Stimulated activated CD4-positive, alpha-beta T cell treated with anti-CD3 and anti-CD28 coated beads, TNF-alpha, amount 100 ng/mL, for 24 hours (primary cell): ENCODE measurements at places on chromosomes 7 and 10.

DNA sequence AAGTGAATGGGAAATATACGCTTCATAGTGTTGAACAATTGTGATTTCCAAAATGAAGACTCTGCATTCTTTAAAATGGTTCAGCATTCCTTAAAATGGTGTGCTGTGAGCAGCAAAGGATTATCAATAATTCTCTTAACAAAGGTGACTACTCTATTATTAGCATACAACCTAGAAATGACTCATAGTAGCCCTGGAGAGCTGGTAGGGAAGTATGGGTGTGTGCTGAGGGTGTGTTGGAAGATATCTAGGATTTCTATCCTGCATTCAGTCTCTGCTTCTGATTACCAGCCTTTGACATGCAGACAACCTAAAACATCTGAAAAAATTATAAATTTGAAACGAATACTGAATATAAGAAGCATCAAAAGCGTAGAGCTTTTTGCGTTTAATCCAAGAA, 72.5 kb downstream of the SEMA3D start:
- no peak for DNase-seq

GRCh38 chr10:82420001-82420400, 545.0 kb downstream of the NRG3 start:
- DNase-seq: no peak

DNA sequence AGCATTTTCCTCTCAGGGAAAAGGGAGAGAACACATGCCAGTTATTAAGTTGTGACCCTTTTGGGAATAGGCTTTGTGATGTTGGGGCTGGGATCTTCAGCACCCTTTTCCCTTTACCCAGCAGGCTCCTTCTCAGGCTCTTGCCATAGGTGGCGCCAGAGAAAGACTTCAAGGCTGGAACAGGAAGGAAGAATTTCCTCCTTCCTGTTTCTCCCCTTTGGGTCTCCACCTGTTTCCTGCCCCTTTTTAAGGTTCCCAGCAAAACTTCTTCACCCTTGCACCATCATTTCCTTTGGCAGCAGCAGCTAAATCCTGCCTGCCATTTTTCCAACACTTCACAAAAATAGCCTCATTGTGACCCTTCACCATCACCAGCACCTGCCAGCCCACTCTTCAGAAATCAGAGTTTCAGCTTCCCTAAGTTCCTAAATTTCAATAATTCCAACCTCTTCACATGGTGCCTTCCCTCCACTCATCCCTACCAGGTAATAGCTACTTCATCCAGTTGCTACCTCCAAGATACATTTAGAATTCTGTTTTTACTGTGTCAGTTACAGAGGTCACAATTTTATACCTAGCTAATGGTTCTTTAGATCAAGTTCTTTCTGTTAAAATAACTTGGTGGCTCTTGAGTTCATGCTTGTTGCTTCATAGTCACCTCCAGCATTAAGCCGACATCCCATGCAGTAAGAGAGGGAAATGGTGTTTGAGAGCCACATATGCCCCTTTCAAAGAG, 22.4 kb upstream of the FOXK1 start:
- no peak for DNase-seq

GRCh38 chr7:121172484-121172883, 156.3 kb upstream of the WNT16 start:
- no peak for DNase-seq

DNA sequence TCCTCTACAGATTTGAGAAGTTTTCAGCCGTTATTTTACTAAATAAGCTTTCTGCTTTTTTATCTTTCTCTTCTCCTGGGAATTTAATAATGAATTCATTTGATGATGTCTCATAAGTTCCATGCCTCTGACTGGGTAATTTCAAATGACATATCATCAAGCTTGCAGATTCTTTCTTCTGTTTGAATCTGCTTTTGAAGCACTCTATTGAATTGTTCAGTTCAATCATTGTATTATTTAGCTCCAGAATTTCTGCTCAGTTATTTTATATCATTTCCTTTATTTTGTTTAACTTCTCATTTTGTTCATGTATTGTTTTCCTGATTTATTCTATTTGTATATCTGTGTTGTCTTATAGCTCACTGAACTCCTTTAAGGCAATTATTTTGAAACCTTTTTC, 196.9 kb upstream of the CNTNAP2 start:
- DNase-seq: no peak

GRCh38 chr7:98956937-98957336, 78.6 kb downstream of the TRRAP start:
- DNase-seq: no peak

- no peak for DNase-seq
Measured at GRCh38 chr7:30468791-30469190, 9.8 kb downstream of the NOD1 start.

DNA sequence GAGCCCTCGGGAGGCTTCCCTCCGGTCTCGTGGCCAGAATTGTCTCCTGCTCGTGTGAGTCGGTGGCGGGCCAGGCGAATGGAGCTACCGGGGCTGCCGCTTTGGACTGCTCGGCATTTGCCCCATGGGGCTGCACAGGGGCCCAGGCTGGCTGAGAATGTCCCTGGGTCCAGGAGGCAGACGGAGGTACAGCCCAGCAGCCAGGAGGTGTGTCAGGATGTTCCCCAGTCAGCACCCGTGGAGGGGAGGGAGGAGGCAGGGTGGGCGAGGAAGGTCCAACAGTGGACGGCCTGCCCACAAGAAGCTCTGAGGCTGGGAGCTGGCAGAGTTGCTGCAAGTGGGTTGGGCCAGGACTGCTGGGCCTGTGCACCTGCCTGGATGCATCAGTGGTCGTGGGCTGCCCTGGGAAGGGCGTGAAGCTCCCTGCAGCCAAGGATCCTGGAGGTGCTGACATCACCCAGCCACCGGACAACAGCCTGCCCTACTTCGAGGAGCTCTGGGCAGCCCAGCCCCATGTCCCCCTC, 46.4 kb downstream of the PDGFA start:
- DNase-seq: no peak

DNA sequence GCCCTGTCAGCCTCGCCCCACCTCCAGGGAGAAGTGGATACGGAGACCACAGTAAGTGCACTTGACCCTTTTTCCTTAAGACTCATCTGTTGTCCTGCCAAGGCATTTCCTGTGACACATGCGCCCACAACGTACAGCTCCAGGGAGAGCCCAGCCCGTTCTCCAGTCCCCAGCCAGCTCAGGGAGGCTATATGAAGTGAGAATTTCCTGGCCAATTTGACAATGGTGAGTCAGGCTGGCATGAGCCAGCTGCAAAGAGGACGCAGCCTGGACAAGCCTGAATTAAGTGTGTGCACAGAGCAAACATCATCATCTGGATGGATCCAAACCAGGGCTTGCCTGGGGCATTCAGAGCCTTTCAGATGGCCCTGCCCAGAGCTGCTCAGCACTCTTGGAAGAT, 244.8 kb downstream of the KCNMA1 start:
- no peak for DNase-seq

GRCh38 chr10:79072041-79072441, 3.3 kb downstream of the ZMIZ1 start:
- DNase-seq: no peak

DNA sequence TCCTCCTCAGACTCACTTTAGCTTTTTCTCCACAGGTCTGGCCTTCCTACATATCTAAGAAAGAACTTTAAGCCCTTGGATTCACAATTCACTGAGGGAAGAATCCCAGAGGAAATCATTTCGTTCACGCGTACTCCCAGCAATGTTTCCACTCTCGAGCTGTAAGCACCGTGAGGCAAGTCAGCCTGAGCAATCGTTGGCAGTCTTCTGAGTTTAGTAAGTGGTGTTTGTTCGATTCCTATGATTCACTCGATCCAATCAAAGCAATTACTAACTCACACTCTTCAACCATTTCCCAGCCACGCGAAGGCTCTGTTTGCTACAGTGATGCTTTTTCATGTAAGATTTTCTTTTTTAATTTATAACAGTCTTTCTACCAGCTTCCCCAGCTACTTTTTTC, 10.2 kb upstream of the PRLHR start:
- DNase-seq: no peak

DNA sequence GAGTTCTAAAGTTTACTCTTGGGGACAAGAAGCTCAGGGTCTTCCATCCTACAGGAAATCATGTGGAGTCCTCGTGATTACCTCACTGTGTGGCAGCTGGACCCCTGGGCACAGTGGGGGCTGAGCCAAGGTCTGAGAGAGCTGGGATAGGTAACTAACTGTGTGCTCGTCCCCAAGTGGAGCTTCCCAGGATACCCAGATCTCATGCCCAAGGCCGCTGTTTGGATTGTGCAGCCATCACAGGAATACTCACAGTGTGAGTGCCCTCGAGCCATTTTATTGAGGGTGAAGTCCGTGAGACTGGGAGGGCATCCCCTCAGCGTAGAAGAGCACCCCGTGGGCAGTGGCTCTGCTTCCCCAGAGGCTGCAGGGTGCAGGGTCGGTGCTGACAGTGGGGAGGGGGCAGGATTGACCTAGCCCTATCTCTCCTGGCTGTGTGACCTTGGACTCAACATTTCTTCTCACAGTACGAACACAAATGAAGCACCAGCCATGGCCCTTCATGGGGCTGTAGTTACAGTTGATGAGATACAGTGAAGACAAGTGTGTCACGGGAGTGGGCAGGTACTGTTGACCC, 69.6 kb upstream of the LEP start:
- DNase-seq: no peak

GRCh38 chr10:79938728-79939406, 10.0 kb downstream of the SFTPD start:
- no peak for DNase-seq

GRCh38 chr10:44105696-44106095, 279.2 kb downstream of the CXCL12 start:
- DNase-seq: no peak

- DNase-seq: no peak
Measured at GRCh38 chr10:65628493-65629139, 1297.2 kb upstream of the LRRTM3 start.

GRCh38 chr10:95266674-95267095, 24.1 kb downstream of the PDLIM1 start:
- no peak for DNase-seq

- DNase-seq: no peak
Measured at GRCh38 chr10:49741108-49741995, 20.8 kb downstream of the OGDHL start.

DNA sequence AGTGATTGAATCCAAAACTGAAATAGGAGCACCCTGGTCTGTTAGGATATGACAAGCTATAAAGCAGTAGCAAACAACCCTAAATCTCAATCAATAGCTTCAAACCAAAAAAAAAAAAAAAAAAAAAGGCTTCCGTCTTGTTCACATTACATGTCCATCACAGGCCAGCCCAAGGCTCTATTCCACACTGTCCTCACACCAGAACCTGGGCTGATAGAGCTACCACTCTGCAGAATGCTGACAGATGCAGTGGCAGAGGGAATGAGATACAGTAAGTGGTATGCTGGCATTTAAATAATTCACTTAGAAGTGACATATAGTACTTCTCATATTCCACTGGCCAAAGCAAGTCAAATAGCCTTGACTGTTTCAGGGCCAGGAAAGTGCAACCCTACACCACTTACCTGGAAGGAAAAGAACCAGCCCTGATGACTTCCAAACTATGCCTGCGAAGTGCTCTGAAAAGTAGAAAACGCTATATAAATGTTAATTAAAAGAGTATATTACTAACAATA, 5.8 kb downstream of the CDCA7L start:
- no peak for DNase-seq

- DNase-seq: no peak
Measured at GRCh38 chr10:126458466-126458865, 70.2 kb upstream of the ADAM12 start.

- DNase-seq: no peak
Measured at GRCh38 chr7:132740176-132740575, 163.9 kb upstream of the PLXNA4 start.

DNA sequence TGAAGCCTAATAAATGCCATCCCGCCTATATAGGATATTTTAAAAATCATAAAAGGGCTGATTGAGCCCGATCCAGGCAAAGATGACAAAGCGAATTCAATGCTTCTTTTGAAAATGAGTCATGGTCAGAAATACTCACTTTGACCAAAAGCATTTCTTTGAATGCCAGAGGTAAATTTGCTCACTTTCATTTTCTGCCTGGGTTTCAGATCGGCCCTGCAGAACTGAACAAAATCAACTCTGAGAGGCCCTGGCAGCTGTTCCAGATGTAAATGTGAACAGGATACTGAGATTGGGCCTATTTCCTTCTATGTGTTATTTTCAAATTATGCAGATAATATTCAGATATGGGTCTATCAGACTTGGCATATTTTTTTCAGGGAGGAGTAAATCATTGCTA, 114.8 kb upstream of the ARID5B start:
- DNase-seq: no peak

DNA sequence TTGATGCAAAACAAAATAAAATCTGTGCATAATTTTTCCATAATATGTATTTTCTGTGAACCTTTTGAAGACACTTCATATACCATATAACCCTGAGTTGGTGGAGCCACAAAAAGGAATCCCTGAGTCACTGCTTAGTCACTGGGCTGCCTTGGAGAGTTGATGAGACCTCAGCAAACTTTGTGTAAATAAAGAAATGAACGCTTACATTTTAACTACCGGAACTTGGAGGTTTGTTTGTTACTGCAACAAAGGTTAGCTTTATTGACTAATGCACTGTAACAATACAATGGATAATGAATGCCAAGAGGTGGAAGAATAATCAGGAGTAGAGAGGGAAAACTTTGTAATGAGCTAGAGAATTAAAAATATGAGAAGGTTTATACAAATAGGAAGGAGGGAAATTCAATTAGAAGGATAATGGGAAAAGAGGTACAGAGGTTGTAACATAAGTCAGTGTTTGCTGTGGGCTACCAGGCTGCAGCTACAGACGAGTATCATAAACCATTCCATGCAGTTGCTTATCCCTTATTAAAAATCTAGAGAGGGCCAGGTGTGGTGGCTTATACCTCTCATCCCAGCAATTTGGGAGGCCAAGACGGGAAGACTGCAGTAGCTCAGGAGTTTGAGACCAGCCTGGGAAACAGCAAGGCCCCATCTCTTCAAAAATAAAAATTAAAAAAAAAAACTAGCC, 1042.1 kb downstream of the TYW1 start:
- DNase-seq: no peak

DNA sequence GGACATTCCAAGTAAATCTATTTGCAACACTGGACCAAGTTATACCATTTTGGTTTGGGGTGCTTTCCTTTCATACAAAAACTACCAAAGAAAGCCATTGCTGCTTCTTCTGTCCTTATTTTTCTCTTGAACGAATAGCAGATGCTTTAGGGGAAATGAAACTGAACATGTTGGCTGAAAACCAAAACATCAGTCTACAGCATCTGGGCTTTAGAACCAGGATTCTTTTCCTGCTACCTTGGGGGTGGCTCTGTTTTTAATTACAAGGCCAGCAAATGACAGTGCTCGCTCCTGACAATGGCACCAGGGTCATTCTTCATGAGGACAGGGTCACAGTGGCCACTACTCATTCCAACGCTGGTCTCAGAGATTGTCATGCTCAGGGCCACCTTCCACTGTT, 80.3 kb downstream of the WDR11 start:
- no peak for DNase-seq
